Hematopoietic multipotent progenitor cell treated with erythropoietin and hydrocortisone succinate and interleukin-3 and kit ligand, for 8 days (in vitro differentiated cells): ENCODE measurements at places on chromosomes 2 and 18.

DNA sequence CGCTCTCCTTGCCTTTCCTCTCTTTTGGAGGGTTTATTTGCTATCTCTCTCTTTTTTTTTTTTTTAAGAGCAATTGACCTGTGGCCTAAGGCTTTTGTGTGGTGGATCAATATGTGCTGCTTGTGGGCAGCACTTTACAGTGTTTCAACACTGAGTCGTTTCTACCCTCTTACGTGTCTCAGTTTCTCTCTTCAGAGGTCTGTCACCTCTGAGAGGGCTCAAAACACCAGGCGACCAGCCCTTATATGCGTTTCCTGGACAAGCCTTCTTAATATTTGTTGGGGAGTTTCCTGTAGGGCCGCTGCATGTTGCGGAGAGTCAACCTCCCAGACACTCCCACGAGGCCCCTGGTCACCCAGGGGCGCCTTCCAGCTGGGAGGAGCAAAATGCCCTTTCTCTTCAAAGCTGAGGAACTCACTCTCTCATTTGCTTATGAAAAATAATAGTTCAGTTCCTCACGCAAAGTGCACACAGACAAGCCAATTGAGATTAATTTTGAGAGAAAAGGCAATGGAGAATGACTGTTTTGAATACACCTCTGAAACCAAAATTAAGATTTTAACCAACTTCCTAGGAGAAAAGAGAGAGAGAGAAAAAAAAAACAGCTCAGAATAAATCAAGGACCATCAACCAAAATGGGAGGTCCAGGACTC lies 96.3 kb upstream of the B3GNT2 start:
- no peak for DNase-seq

DNA sequence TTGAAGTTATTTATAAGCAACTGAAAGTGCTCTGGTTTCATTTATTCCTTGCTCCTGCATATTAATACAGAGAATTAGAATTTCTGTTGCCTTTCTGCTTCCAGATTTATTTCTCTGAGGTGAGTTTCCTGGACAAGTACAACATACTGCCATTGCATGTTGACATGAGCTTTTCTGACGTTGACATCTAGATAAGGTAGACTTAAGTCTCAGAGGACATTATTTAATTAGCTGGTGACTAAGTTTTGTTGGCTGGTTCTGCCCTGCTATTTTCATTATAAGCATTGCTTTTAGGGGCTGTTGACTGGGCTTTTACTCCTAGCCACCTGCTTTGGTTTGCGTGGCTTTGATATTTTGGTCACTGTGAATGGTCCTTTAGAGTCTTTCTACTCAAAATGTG lies 282.9 kb upstream of the SPRED2 start:
- DNase-seq: no peak

GRCh38 chr2:74552914-74553811 lies 579 bp downstream of the LOXL3 start:
- DNase-seq: no peak

DNA sequence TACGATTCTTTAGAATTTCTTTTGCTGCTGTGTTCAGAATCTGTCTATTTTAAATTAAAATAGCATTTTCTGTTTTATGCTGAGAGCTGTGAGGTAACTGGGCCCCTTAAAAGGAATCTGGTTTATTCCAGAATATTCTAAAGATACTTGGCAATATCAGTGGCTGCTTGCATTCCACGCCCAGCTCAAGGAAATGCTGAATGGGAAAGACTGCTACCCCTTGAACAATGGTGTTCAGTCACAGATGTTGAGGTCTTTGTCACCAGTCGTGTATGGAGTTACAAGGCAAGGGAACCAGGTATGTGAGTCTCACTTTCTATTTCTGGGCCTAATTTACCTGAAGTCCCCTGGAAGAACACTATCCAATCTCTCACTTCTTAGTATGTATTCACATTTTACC lies 377.9 kb upstream of the CDH7 start:
- DNase-seq: no peak

- DNase-seq: no peak
These were observed 1.2 kb downstream of the ANKRD23 start for GRCh38 chr2:96842600-96842999.

- no peak for DNase-seq
These were observed 182.5 kb upstream of the HDAC4 start for GRCh38 chr2:239583171-239583878.

GRCh38 chr2:41772697-41773096 lies 275.1 kb upstream of the PKDCC start:
- DNase-seq: no peak

DNA sequence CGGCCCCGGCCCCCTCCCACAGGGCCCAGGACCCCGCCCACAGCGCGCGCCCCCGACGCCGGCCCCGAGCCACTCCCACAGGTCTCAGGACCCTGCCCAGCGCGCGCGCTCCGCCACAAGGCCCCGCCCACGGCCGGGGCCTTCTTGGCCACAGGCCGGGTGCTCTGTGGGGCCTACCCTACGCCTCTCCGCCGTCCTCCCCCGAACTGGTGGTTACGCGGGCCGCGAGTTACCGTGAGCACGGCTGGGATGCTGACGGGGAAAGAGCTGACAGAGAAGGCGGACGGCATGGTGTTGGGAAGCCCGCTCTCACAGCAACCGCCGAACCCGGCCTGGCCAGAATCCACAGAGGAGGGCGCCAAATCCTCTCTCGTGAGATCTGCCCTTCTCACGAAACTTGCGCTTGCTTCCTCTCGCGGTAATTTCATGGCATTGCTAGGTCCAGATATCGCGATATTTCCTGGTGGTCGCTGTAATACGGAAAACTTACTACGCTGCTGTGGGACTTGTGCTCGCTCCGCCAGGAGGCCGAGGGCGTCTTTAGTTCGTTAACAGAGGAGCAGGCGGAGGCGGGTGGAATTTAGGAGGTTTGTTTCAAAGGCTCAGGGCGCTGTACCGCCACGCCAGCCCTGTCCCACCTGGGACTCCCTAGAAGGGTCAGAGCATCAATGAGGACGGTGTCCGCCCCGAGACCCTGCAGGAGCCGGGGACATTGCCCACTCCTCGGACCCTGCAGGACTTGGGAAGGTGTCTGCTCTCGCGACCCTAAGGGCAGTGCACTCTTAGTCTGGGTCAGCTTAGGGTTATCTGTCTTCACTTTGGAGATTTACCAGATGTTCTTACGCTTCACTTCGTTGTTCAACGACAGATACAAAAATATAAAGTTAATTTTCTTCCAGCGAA lies at the start of gene TMEM18:
TSS of gene TMEM18 (minus strand) at position 351 of the 903 bp plus-strand sequence. CDS start at position 290, 61 bp downstream.
- peak; percentile 98 for DNase-seq

DNA sequence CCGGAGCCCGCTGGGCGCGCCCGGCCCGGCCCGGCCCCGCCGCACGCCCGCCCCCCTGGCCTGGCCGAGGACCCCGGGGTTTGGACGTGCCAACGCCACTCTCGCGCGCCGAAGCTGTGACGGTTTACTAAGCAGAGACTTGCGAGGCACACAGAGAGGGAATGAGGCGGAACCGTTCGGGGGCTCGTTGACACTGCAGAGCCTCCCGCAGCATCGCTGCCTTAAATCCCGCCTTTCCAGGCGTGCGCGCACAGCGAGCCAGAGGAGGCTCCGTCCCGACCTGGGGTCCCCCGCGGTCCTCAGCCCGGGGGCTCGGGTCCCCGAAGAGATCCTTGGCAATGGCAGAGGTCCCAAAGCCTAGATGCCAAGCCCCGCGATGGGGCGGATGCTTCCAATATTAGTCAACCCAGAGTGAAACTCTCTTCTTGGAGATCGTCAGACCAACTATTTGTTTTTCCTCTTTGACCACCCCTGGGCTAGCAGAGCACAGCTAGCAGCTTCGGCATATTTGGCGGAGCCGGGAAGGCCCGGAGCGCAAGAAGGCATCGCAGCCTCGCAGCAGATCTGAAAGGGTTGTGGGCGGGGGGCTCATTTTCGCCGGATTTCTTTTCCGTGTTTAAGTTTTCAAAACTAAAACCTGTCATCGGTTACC lies at the start of gene ZNF385B:
TSS of gene ZNF385B (minus strand) at position 197 of the 652 bp plus-strand sequence.
- DNase-seq: no peak

GRCh38 chr2:203185864-203186263 lies 53.0 kb upstream of the CYP20A1 start:
- peak; percentile 61 for DNase-seq

DNA sequence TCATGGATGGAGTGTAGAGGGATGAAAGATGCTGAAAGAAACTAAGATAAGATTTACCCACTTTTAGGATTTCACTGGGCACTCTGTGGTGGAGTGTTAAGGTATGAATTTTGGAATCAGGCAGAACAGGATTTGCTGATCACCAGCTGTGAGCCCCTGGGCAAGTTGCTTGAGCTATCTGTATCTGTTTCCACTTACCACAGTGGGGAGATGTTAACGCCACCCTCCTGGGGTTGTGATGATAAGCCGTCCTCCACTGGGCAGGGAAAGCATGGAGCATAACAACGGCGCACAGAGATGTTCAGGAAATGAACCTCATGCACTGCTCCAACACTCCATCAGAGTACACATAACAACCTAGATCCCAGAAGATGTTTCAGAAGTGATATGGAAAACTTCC lies 160.6 kb downstream of the MTCL1 start:
- peak; percentile 51 for DNase-seq

DNA sequence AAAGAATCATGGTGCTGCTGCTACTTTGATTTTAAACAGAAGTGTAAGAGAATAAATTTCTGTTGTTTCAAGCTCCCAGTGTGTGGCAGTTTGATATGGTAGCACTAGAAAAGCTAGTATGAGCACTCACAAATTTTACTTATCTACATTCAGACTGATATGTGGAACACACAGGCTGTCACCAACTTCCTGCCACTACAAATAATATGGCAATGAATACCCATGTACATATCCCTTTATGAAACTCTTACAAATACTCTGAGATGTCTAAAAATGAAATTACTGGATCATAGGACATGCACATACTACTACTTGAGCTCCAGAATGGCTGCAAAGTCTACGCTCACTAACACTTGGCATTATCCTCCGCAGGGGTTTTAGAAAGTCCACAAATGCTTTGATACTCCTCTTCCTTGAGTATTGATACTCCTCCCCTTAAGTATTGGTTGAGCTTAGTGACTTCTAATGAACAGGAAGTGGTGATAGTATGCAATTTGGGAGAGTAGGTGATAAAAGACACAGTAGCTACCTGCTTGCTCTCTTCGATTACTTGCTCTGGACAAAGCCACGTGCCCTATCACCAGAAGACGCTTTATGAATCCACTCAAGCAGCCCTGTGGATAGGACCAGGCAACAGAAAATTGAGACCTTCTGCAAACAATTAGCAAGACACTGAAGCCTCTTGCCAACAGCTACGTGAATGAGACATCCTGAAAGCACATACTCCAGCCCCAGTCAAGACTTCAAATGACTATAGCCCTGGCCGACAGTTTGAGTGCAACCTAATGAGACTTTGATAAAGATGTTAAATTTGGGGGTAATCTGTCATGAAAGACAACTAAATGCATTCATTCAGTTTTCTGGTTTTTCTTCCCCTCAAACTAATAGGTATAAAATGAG lies 35.4 kb downstream of the FBXO11 start:
- DNase-seq: peak; percentile 12

GRCh38 chr2:16202266-16203020 lies 262.1 kb downstream of the MYCN start:
- DNase-seq: no peak

DNA sequence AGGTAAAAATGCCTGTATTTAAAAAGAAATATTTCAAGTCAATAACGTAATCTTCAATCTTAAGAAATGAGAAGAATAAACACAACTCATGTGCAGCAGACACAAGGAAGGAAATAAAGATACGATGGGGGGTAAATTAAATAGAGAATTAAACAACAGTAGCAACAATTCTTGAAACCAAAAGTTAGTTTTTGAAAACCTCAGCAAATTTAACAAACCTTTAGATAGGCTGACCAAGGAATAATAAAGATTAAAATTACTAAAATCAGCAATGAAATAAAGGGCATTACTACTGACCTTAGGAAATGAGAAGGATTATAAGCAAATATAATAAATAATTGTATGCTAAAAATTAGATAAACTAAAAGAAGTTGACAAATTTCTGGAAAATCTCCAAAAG lies 178.9 kb downstream of the RTP5 start:
- no peak for DNase-seq
